ENCODE measurements at places on chromosomes 11 and 22. TPM values are rescaled to one million over a fixed set of nuclear protein-coding genes. Genes with fewer than 3 reads are reported as not detected.
A peak's percentile ranks its signal among the peaks of the same experiment; 100 is the strongest.

GRCh38 chr11:86954269-86955110, 705 bp downstream of the FZD4 start:
- peaks cover 47% of the 10 kb centered on the region for H3K27me3 ChIP-seq
- H3K4me1 ChIP-seq: peaks cover 12% of the 10 kb centered on the region
- H3K36me3 ChIP-seq: no peaks in the 10 kb centered on the region
- DNase-seq: no peak

GRCh38 chr11:117166491-117166890, 12.1 kb upstream of the SIDT2 start:
- H3K4me1 ChIP-seq: no peaks in the 10 kb centered on the region
- H3K27me3 ChIP-seq: no peaks in the 10 kb centered on the region
- no peak overlapping the region for H3K27ac ChIP-seq
- DNase-seq: no peak
- no peak overlapping the region for H3K4me3 ChIP-seq

The C11orf97 gene
- polyA plus RNA-seq: not detected

DNA sequence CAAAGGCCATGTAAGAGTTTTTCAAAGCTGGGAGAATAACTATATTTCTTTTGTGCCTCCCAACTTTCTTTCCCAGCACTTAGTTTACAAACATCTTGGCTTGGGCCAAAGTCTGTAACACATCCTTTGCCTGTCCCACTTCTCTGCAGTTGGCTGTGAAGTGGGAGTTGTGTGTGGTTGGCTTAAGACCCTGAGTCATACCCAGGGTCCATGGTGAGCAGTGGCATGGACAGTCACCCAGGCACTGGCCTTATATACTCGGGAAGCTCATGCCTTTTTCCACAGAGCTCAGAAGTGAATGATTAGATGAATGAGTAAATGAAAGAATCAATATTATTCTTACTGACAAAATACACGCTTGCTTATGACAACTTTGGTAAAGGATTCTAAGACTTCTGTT, 231.4 kb downstream of the BLID start:
- H3K4me1 ChIP-seq: peaks cover 40% of the 10 kb centered on the region
- H3K36me3 ChIP-seq: no peaks in the 10 kb centered on the region

The OLFML1 gene
- polyA plus RNA-seq: 0.11 TPM

- no peaks in the 10 kb centered on the region for H3K27me3 ChIP-seq
- H3K4me3 ChIP-seq: no peak overlapping the region
- no peaks in the 10 kb centered on the region for H3K4me1 ChIP-seq
Measured at GRCh38 chr11:130995266-130995665, 79.0 kb upstream of the SNX19 start.

GRCh38 chr11:105244160-105244825, 104.7 kb upstream of the CARD18 start:
- peak; percentile 96 for DNase-seq
- H3K36me3 ChIP-seq: no peaks in the 10 kb centered on the region
- no peaks in the 10 kb centered on the region for H3K27me3 ChIP-seq
- peaks cover 14% of the 10 kb centered on the region for H3K4me1 ChIP-seq
- peak overlapping the region; percentile 80 for H3K27ac ChIP-seq

GRCh38 chr11:14212986-14213385, 146.0 kb downstream of the RRAS2 start:
- H3K36me3 ChIP-seq: no peaks in the 10 kb centered on the region
- H3K4me3 ChIP-seq: no peak overlapping the region
- H3K27ac ChIP-seq: no peak overlapping the region
- DNase-seq: no peak
- no peaks in the 10 kb centered on the region for H3K4me1 ChIP-seq

The SHISA8 gene
- not detected for polyA plus RNA-seq

- peaks cover 88% of the 10 kb centered on the region for H3K36me3 ChIP-seq
- H3K27me3 ChIP-seq: no peaks in the 10 kb centered on the region
- DNase-seq: no peak
- H3K4me3 ChIP-seq: no peak overlapping the region
Measured at GRCh38 chr11:62141111-62142042, 17.6 kb downstream of the INCENP start.

- peak overlapping the region; percentile 42 for H3K27ac ChIP-seq
- peak overlapping the region; percentile 100 for H3K4me3 ChIP-seq
- H3K36me3 ChIP-seq: peaks cover 66% of the 10 kb centered on the region
- H3K4me1 ChIP-seq: peaks cover 48% of the 10 kb centered on the region
Measured at GRCh38 chr11:65503368-65503948, 4.6 kb downstream of the MALAT1 start.

DNA sequence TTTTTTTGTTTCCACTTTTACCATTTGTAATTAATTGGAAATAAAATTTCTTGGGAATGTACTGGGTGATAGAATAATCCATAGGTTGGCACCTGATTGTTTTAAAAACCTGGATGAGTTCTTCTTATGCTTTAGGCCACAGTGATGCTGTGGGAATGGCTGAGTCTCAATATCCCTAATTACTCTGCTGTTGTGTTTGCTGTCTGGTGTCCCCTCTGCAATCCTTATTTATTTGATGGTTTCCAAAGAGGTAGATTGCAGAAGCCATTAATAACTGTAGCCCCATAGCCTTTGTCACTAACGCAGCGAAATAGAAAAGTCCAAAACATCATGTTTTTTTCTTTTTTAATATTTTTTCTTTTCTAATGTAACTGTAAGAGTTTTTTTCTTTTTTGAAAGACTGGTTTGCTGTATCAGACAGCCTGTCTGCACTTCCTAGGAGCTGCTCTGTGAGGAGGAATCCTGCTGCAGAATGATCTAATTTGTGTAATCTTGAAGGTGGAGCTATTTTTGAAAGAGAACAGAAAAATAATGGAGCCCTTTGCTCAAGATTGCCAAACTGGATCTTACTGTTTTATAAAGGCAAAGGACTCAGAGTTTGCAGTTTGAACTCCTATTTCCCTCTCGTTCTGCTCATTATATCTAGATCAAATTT, 14.9 kb downstream of the PACS1 start:
- H3K4me3 ChIP-seq: no peak overlapping the region
- no peak overlapping the region for H3K27ac ChIP-seq
- no peak for DNase-seq
- no peaks in the 10 kb centered on the region for H3K36me3 ChIP-seq
- H3K27me3 ChIP-seq: no peaks in the 10 kb centered on the region
- H3K4me1 ChIP-seq: peaks cover 35% of the 10 kb centered on the region

The ASPHD2 gene
- 4.1 TPM for polyA plus RNA-seq

DNA sequence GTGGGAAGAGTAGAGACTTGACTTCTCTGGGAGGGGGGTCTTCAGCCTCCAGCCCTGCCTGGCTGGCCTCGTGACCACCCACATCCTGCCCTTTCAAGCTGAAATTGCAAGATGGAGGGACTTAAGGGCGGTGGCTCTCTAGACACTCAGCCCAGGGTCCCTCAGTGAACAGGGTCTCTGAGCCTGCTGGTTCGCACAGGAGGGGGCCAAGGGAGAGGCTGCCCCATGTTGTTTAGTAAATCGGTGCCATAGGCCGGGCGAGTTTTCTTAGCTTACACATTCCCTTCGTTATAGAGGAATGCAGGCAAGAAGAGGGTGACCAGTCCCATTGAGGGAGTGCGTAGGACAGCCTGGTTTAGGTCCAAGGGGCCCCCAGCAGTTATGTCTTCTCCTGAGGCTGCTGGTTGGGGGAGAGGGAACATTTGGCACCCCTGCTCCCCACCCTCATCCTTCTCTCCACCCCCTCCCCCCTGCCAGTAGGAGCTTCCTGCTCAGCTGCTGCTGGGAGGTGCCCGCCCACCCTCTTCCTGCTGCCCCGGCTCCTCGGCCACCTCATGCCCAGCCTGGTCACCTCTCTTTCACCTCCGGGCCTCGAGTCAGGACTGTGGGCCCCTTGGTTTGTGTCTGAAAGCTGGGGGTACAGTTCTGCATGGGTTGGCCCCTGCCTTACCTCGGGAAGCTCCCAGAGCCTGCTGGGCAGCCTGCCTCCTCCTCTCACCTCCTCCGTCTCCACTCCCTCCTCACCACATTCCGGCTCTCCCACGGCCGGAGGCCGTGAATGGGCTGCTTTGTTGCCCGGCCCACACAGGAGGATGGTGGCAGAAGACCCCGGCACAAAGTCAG, 3.9 kb downstream of the FRMD8 start:
- peaks cover 41% of the 10 kb centered on the region for H3K4me1 ChIP-seq
- DNase-seq: no peak
- no peaks in the 10 kb centered on the region for H3K27me3 ChIP-seq

The IPO7 gene
- 8.1 TPM for polyA plus RNA-seq

DNA sequence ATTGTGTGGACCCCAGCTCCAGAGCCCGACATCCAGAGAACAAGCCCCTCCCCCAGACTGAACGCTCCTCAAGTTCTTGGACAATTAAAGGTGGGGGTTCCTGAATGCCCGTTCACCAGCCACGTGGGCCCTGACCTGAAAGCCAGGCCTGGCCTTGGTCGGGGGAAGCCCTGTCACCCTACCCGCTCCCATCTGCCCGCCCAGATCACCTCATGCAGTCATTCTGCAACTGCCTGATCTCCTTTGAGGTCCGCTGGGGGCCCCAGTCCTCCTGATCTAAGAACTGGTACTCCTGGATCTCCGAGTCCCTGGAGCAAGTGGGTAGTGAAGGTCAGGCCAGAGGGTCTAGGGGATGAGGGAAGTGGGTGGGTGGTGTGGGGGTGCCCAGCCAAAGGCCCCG, 9.1 kb upstream of the NAALADL1 start:
- DNase-seq: no peak
- H3K27ac ChIP-seq: no peak overlapping the region
- no peaks in the 10 kb centered on the region for H3K4me1 ChIP-seq
- no peaks in the 10 kb centered on the region for H3K36me3 ChIP-seq

The OR4D5 gene
- polyA plus RNA-seq: not detected

DNA sequence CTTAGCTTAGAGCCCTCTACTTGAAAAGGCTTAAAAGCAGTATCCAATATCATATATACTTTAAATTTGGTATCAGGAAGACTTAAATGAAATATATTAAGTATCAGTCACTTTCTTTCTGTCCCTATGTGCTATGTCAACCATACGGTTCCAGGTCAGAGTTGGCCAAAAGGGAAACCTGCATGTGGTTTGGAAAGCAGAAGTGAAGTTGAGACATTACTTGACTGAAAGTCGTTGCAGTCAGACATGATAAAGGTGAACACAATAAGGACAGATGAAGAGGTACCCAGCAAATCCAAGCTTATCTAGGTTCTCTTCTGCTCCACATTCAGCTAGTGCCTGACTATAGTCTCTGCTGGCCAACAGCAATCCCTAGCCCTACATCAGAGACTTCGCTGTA, 336.8 kb downstream of the KCNA4 start:
- no peaks in the 10 kb centered on the region for H3K27me3 ChIP-seq
- H3K36me3 ChIP-seq: no peaks in the 10 kb centered on the region
- H3K4me3 ChIP-seq: no peak overlapping the region
- no peak overlapping the region for H3K27ac ChIP-seq

GRCh38 chr22:26199665-26200064, 30.4 kb downstream of the SEZ6L start:
- DNase-seq: no peak
- H3K4me3 ChIP-seq: no peak overlapping the region
- H3K36me3 ChIP-seq: no peaks in the 10 kb centered on the region
- H3K27ac ChIP-seq: no peak overlapping the region
- H3K27me3 ChIP-seq: no peaks in the 10 kb centered on the region

GRCh38 chr22:25696763-25697162, 45.2 kb upstream of the MYO18B start:
- no peaks in the 10 kb centered on the region for H3K27me3 ChIP-seq
- H3K4me3 ChIP-seq: no peak overlapping the region
- H3K27ac ChIP-seq: no peak overlapping the region
- H3K36me3 ChIP-seq: peaks cover 87% of the 10 kb centered on the region
- DNase-seq: no peak
- no peaks in the 10 kb centered on the region for H3K4me1 ChIP-seq

The GSTT2B gene
- not detected for polyA plus RNA-seq

GRCh38 chr11:68683121-68683520, 1.2 kb upstream of the GAL start:
- H3K4me1 ChIP-seq: peaks cover 7% of the 10 kb centered on the region
- H3K36me3 ChIP-seq: no peaks in the 10 kb centered on the region
- no peak for DNase-seq
- peaks cover 55% of the 10 kb centered on the region for H3K27me3 ChIP-seq
- no peak overlapping the region for H3K27ac ChIP-seq

The VSTM5 gene
- not detected for polyA plus RNA-seq

DNA sequence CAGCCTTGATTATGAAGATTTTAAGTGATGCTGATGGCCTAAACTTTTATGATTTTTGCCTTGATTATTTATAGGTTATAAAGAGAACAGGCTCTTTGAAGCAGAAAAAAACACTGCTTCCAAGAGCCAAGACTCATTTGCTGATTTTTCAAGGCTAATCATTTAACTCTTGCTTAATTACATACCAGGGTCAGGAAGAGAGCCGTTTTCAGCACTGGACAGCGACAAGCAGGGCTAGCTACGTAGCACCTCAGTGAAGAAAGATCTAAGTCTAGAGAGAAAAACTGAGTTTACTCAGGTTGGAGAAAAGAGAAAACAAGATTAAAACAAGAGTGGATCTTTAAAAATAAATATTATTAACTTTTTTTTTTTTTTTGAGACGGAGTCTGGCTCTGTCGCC, 615.4 kb upstream of the B3GAT1 start:
- no peak overlapping the region for H3K4me3 ChIP-seq
- no peak for DNase-seq
- no peaks in the 10 kb centered on the region for H3K4me1 ChIP-seq
- H3K27ac ChIP-seq: no peak overlapping the region
- no peaks in the 10 kb centered on the region for H3K27me3 ChIP-seq
- no peaks in the 10 kb centered on the region for H3K36me3 ChIP-seq

DNA sequence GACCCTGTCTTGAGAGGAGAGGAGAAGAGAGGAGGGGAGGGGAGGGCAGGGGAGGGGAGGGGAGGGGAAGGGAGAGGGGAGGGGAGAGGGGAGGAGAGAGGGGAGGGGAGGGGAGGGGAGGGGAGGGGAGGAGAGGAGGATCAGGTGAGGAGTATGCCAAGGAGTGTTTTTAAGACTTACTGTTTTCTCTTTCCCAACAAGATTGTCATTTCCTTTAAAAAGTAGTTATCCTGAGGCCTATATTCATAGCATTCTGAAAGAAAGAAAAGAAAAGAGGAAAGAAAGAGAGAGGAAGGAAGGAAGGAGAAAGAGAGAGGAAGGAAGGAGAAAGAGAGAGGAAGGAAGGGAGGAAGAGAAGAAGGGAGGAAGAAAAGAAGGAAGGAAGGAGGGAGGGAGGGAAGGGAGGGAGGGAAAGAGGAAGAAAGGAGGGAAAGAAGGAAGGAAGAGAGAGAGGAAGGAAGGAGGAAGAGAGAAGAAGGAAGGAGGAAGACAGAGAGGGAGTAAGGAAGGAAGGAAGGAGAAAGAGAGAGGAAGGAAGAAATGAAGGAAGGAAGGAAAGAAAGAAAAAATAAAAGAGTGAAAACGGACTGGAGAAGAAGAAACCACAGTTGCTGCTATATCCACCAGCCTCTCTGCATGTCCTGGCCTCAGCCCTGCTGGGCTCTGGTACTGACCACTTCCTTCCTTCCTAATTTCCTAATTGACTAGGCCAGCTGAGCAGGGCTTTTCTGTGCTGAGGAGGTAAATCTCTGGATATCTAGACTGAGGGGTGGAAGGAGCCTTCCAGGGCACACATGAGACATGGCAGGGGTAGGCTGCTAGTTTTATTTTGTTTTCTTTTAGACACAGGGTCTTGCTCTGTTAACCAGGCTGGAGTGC, 1.1 kb upstream of the SAA1 start:
- no peak overlapping the region for H3K4me3 ChIP-seq
- DNase-seq: no peak
- H3K36me3 ChIP-seq: no peaks in the 10 kb centered on the region
- H3K27ac ChIP-seq: peak overlapping the region; percentile 61
- H3K4me1 ChIP-seq: peaks cover 10% of the 10 kb centered on the region
- no peaks in the 10 kb centered on the region for H3K27me3 ChIP-seq

- H3K36me3 ChIP-seq: no peaks in the 10 kb centered on the region
- H3K27me3 ChIP-seq: no peaks in the 10 kb centered on the region
- DNase-seq: no peak
- no peak overlapping the region for H3K4me3 ChIP-seq
Measured at GRCh38 chr11:37712251-37712650, 1114.2 kb upstream of the RAG2 start.

GRCh38 chr11:72587696-72588095, 86.5 kb downstream of the PDE2A start:
- no peaks in the 10 kb centered on the region for H3K36me3 ChIP-seq

All from CD14-positive monocyte (primary cell).